Globus pallidus (tissue), 1 donor: ENCODE measurements at places on chromosomes 2 and 18.

- DNase-seq, result peak; percentile 94
Measured at GRCh38 chr2:5932556-5933469, 240.6 kb downstream of the SOX11 start.

DNA sequence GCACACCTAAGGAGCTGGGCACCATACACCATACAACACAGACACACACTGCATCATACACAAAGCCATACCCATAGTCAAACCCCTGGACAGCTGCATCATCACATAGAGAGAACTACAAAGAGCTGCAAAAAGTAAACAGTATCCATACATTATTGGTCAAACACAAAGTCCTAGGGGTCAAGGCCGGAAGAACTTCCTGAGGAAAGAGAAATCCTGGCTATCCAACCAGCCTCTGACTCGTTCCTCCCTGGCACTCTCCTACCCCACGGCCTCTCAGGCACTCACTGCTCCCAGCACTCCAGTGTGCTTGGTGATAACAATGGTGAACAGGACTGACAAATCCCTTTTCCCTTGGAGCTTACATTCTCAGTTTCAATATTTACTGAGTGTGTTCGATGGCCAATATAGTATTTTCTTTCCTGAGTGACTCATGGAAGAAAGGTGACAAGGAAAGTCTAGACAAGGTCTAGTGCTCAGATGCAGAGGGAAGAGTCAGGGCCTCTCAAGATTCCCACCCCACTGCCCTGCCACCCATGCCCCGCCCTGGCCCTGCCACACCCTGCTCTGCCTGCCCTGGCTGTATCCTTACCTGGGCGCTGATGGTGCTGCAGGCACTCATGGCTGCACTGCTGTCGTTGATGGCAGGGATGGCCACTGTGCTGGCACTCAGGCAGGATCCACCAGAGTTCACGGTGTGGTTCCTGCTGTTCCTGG, 3.4 kb downstream of the CFAP65 start:
- DNase-seq, result no peak

- no peak for DNase-seq
Measured at GRCh38 chr2:145412155-145412554, 892.2 kb upstream of the ZEB2 start.

- DNase-seq, result no peak
Measured at GRCh38 chr2:124254621-124255020, 229.5 kb downstream of the CNTNAP5 start.

DNA sequence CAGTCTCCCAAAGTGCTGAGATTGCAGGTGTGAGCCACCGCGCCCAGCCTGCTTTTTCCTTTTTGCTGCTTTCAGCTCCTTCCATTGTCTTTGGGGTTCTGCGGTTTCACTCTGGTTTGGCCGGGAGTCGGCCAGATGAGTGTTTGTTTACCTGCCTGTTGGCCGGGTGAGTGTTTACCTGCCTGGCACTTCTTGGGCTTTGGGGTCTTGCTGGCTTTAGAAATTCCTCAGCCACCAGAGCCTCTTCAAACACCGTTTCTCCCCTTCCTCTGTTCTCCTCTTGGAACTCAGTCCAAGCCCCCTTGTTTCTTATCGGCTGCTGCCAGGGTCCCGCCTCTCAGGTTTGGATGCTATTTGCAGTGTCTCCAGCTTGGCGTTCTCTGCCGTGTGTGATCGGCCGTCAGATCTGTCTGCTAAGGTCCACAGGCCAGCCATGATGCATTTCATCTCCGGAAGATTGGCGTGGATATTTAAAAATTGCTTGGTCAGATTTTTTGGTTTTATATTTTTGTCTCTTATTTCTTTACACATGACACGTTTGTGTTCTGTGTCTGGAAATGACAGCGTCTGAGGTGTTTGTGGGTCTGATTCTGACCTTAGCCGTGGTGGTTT, 14.2 kb upstream of the GAL3ST2 start:
- DNase-seq, result no peak

DNA sequence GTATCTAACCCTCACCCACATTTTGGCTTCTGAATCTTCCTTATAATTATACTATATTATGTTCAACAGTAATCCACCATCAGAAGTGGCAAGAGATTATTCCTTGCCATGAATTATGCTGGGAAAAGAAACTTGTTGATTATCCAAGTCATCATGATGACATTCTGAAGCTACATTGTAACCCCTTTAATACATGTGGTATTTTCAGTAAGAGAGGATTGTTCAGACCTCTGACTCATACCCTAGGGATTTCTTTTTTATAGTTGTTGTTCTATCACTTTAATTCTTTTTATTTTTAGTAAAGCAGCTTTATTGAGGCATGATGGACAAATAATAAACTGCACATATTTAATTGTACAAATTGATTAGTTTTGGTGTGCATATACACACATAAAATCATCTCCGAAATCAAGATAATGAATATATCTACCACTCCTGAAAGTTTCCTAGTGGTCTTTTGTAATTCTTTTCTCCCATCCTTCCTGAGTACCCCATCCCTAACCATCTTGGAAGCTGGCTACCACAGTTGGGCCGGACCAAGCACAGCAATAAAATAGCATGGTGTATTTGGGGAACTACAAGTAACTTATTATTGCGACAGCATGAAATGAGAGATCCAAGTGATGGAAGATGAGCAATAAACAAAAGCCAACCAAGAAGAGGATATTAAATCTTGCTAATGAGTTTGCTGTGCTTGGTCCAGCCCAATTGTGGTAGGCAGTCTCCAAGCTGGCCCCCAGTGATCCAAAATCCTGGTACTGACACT, 159.9 kb downstream of the BARD1 start:
- DNase-seq, result no peak

DNA sequence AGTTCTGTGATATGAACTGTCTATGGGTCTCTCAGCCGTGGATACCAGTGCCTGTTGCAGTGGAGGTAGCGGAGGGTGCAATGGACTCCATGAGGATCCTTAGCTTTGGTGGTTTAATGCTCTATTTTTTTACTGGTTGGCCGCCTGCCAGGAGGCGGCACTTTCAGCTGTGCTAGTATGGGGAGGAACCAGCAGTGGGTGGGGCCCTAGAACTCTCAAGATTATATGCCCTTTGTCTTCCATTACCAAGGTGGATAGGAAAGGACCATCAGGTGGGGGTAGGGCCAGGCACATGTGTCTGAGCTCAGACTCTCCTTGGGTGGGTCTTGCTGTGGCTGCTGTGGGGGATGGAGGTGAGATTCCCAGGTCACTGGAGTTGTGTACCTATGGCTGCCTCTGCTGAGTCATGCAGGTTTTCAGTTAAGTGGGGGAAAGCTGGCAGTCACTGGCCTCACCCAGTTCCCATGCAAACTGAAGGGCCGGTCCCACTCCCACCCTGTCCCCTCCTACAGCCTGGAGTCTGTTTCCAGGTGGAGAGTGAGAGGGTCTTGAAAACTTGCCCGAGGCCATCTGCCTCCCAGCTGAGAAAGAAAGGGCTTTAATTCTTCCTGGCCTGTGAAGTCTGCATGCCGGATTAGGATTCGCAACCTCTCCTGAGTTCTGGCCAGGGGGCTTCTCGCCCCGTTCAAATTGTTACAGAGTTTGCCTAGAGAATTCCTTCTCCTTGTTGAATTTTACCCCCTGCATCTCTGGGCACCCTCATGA, 14.5 kb downstream of the KCNS3 start:
- DNase-seq, result no peak

DNA sequence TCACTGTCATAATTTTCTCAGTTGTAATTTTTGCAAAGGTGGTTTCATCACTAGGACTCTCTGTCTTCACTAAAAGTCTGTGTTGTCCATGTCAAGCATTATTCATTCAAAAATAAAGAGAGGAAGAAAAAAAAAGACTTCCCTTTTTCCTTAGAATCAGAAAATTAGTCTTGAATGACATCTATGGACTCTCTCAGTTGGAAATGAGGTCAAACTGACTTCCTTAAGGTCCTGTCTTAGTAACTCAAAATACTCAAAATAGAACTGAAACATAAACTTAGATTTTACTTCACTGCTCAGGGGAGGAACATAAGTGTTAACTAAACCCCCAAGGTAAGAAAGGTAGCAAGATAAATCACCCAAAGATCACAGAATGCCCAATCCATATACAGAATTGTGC, 2.2 kb upstream of the ZNF407 start:
- DNase-seq, result no peak

DNA sequence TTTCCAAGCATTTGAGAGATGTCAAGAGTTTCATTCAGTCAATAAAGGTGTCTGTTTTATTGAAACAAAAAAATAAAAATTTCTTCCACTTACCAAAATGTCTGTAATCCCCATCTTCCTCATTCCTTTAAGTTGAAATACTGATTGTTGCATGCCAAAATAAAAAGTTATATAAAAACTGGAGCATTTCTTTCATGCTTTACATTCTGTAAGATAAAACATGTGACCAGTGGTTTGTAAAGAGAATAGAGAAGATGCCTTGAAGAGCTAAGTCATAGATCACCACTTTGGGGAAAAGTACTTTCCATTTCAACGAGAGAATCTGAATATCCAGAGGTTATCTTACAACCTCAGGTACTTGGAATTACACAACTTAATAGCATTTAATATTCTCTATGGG, 35.9 kb upstream of the MYO1B start:
- DNase-seq, result no peak

DNA sequence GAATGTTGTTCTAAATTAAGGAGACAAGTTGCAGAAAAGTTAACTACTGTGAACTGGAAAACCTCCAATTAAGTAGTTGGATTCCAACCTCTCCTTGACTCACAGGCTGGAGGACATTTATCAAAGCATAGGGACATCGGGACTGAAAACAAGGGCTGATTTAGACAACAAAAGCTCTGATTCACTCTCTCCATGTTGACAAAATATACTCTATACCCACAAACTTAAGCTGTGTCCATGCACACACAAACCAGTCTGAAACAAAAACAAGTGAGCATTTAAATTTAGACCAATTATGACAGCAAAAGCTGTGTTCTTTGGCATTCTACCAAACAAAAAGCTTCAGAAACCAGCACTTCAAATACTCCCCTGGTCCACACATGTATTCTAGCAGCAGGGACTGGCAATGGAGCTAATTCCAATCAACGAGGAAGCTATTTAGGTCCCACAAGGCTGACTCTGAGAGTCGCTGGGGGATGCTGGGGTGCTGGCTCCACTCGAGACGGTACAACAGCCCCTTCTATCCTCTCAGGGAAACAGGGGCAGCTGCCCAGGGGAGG, 71.4 kb downstream of the NXPH2 start:
- DNase-seq, result peak; percentile 5

- no peak for DNase-seq
Measured at GRCh38 chr2:155382776-155383175, 684.3 kb downstream of the KCNJ3 start.

- no peak for DNase-seq
Measured at GRCh38 chr18:22250591-22250996, 81.2 kb downstream of the GATA6 start.

DNA sequence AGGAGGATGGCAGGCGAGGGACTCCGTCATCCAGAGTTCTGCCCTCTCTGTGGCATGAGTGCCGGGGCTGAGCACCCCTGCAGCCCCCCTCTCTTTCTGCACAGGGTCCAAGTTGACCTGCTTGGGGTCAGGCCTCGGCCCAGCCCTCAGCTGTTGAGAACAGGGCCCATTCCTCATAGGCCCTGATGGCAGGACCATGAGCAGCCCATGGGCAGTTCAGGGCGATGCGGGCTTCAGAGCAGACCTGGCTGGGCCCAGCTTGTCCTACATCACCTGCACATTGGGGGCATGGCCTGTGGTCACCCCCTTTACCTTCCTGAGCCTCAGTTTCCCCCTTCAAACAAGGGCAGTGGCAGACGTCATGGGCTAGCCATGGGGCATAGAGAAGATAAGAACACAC, 238.1 kb downstream of the SEPTIN10 start:
- no peak for DNase-seq

DNA sequence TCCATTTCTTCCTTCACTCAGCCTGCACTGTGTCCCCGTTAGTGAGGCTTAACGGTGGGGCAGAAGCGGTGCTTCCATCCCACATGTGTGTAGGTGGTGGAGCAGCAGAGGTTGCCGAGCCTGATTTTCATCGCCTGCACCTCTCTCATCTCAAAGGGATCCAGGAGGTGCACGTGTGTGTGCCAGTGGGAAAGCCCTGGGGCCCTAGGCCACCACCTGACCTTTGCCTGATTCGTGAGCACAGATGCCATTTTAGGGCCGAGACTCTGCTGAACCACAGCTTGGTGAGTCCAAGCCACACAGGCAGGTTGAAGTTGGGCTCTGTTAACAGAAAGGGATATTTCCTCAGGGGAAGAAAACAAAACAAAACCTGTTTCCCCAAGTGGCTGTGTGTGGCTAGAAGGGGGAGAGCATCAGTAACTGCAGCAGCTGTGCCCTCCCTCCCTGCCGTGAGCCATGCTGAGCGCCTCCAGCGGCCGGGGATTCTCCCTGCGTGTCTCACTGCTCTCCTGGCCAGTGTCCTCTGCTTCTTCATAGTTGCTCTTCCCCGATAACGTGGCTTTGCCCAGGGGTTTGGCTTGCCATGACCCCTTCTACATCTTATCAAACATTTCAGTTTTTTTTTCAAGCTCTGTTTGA, 81.5 kb downstream of the MAPRE2 start:
- peak; percentile 58 for DNase-seq

GRCh38 chr2:17614174-17614930, 73.9 kb downstream of the VSNL1 start:
- no peak for DNase-seq

DNA sequence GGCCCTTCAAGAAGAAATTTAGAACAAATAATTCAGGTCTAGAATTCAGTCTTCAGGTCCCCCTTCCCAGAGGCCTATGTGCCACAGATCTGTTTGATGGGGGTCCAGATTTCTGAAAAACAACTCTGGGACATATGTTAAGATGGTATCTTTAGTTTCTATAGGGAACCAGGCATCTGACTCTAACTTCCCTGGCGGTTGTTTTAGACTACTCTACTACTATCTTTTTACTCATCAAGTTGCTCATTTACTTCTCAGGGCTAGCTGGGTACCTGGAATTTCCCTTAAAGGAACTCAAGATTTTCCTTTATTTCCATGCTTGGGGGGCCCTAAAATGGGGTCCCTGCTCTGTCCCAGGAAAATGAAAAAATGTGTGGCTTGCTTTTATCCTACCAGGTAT, 114.7 kb upstream of the RAB6C start:
- DNase-seq, result no peak

GRCh38 chr2:143988082-143988481, 531.8 kb downstream of the ZEB2 start:
- no peak for DNase-seq
